Suppressor macrophage (primary cell): ENCODE measurements at places on chromosomes 16 and 17.

DNA sequence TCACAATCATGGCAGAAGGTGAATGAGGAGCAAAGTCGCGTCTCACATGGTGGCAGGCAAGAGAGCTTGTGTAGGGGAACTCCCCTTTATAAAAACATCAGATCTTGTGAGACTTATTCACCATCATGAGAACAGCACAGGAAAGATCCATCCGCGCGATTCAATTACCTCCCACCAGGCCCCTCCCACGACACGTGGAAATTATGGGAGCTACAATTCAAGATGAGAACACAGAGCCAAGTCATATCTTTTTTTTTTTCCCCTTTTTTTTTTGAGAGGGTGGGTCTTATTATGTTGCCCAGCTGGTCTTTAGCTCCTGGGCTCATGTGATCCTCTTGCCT, 60.0 kb downstream of the RPTOR start:
- peak; percentile 49 for DNase-seq

DNA sequence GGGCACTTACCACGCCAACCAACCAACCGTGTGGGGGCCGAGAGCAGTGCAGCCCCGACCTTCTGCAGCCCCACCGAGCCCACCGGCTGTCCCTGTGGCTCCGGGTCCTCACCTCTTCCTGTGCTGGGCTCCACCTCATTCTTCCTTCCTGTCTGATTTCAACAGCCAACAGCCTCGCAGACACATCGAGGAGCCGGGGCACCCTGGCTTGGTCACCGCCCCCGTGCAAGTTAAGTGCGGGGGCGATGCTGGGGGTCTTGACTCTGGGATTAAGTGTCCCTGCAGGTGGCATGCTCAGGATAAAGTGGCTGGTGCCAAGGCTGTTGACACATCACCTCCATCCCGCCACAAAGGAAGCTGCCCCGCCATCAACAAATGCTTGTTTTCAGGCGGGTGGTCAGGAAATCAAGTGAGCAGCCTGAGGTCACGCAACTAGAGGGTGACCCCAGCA, at the start of gene NLRC3:
NLRC3 (minus strand) TSS at position 102 of the 451 bp plus-strand sequence. CDS start 12,367 bp downstream, outside the sequence.
- DNase-seq, result no peak

DNA sequence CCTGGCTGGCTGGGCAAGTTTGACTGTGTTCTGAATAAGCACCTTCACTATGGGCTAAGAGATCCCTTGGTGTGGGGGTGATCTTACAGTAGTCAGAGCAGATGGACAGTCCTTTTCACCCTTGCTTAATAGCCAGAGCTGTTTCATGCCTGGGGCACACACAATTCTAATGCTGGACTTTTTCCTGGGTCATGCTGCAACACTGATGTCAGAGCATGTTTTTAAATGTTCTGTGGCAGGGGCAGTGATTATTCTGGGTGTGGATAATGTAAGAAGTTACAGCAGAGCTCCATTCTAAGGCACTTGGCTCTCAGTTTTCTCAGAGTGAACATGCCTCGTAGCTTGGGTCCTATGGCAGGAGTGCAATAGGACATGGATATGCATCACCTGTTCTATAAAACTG, 4.0 kb upstream of the CD68 start:
- DNase-seq, result peak; percentile 22

DNA sequence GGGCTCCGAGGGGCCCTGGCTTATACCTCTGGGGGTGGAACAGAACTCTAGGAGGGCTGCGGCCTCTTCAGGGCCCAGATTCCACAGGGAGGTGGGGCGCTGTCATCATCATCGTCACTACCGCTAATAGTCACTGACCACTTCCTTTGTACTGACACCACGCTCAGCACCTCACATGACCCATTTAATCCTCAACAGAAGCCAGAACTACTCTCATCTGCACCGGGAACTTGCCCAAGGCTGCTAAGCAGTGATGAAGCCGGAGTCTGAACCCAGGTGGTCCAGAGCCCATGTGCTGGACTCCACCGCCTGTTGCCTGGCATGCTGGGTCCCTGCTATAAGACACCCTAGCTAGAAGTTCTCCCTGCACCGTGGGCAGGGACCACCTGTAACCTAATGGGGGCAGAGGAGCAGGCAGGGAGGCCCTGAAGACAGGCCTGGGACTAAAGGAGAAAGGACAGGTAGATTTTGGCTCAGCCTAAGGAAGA, 12.0 kb downstream of the UNC13D start:
- peak; percentile 87 for DNase-seq

GRCh38 chr17:81517009-81517338, 4.4 kb upstream of the ACTG1 start:
- DNase-seq, result no peak

DNA sequence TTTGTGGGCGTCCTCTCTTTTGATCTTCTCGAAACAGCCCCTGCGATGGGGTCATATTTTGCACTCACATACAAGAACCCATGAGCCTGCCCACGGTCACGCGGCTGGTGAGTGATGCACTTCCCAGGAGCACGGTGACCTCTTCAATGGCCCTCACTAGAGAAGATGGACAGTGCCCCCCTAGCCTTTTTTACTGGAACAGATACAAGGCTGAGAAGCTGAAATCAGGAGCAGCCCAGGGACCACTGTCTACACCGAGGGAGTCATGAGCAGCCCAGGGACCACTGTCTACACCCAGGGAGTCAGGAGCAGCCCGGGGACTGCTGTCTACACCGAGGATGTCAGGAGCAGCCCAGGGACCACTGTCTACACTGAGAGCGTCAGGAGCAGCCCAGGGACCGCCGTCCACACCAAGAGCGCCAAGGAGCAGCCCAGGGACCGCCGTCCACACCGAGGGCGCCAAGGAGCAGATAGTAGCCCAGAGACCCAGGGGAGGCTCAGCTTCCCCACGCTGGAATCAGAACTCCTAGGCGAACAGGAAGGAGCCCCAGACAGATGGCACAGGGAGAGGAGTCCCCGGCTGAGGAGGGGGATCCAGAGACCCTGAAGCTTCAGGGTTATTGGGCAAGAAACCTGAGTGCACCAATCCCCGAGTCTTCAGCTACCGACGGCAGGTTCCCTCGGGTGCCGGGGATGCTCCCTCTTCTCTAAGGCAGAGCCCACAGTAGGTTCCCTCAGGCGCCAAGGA, 23.7 kb downstream of the ACSF3 start:
- peak; percentile 80 for DNase-seq

DNA sequence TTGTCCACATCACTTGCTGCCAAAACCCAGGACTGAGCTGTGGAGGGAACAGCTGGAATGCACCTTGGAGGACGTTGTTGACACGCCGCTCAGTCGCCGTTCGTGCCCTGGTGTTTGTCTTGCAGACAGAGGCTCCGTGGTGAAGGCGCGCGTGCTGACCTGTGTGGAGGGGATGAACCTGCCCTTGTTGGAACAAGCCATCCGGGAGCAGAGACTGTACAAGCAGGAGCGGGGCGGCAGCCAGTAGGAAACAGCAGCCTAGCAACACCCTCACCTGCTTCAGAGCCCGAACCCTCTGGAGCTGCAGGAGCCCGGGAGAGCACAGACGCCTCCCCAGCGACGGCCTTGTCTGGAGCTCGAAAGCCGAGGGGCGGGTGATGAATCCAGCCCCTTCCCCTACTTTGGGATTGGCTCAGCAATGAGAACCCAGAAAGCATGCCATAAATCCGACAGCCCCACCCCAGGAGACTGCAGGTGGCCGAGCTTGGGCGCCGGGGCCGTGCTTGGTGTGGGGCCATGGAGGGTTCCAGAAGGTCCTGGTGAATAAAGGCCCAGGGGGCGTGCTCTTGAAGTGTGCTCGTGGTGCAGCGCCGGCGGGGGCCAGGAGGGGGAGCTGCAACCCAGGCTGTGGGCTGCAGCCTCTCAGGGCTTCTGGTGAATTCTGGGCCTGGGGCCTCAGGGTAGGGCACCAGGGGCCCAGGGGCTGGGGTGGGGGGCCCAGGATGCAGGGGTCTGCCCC, 470 bp upstream of the CDK3 start:
- DNase-seq, result peak; percentile 63

DNA sequence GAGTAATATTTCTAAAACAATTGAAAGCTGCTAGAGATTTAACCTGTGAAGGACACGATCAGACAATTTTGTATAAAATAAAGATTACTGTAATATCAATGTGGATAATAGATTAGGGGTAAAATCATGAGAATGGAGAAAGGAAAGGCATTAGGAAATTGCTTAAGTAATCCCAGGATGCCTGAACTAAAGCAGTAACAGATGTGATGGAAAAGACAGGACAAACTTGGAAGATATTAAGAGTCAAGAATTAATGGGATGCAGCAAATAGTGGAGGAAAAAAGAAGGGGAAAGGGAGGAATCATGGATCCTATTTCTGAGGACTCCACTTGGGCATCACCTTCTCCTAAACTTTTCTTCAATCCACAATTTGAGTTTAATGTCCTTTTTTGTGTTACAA, 437.1 kb upstream of the PMFBP1 start:
- no peak for DNase-seq

GRCh38 chr17:57282296-57282695, 26.0 kb downstream of the MSI2 start:
- DNase-seq, result no peak

GRCh38 chr17:78857266-78857665, 16.7 kb upstream of the USP36 start:
- DNase-seq, result no peak

- peak; percentile 85 for DNase-seq
Measured at GRCh38 chr17:79612468-79613194, 1.8 kb upstream of the RBFOX3 start.

- DNase-seq, result no peak
Measured at GRCh38 chr16:26827386-26827785, 239.3 kb upstream of the C16orf82 start.

- no peak for DNase-seq
Measured at GRCh38 chr16:26491101-26491670, 575.5 kb upstream of the C16orf82 start.

GRCh38 chr16:66399031-66399430, 28.1 kb upstream of the BEAN1 start:
- no peak for DNase-seq

DNA sequence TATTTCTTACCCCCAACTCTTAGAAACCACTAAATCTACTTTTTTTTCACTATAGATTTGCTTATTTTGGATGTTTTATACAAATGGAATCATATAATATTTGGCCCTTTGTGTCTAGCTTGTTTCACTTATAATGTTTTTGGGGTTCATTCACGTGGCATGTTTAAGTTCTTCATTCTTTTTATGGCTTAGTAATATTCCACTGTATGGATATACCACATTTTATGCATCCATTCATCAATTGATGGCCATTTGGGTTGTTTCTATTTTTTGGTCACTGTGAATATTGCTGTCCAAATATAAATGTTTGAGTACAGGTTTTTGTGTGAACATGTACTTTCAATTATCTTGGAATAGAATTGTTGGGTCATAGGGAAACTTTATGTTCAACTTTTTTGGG, 9.2 kb upstream of the NOS2 start:
- no peak for DNase-seq

- peak; percentile 37 for DNase-seq
Measured at GRCh38 chr17:73998653-73999645, 204.5 kb upstream of the RPL38 start.

DNA sequence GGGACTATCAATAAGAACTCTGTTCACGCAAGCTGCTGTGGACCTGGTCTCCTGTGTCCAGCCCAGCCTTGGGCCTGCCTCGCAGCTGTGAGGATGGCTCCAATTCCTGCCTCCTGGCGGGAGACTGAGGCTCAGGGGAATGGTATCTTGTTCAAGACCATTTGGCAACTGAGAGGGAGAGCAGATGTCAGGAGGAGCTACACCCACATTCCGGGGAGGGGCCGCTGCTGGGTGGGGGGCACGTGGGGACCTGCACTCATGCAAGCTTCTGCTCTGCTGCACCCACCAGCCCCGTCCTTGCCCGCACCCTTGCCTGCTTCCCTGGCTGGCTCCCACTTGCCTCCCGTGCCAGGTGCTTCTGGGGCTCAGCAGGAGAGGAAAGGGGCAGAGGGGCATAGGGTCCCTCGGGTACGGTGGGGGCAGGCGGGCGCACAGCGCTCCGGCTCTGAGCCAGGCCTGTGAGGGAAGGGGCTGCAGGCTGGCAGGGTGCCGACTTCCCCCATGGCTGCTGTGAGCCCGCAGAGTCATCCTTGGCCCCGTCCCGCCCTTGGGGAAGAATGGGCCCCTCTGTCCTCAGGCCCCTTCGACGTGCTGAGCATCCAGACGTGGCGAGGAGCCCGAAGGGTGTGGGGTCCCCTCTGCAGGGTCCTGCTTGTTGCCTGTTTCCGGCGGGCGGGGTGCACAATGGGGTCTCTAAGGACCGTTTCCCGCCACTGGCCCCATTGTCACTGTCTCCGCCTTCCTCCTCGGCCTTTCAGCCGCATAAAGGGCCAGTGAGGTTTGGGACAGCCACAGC, 2.7 kb downstream of the METRN start:
- no peak for DNase-seq

- DNase-seq, result no peak
Measured at GRCh38 chr17:81461607-81462500, 50.7 kb downstream of the ACTG1 start.

DNA sequence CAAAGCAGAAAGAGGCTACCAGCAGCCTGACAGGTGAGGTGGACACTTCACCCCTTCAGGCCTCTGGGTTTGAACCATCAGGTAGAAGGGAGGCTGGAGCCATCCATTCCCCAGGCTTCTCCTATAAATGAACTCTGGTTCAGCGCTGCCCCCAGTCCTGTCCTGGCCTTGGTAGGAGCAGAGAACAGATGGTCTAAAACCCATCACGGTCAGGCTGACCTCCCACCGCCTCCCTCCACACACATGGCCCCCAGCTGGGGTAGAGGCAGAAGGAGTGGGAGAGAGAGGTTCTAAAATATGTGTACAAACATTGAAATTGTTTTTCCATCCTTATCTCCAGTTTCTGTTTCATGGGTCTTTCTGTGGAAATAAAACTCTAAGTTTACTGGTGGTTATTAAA, 59.7 kb upstream of the DNAJA2 start:
- DNase-seq, result no peak

GRCh38 chr16:85327731-85328675, 215.7 kb upstream of the CIBAR2 start:
- peak; percentile 54 for DNase-seq

DNA sequence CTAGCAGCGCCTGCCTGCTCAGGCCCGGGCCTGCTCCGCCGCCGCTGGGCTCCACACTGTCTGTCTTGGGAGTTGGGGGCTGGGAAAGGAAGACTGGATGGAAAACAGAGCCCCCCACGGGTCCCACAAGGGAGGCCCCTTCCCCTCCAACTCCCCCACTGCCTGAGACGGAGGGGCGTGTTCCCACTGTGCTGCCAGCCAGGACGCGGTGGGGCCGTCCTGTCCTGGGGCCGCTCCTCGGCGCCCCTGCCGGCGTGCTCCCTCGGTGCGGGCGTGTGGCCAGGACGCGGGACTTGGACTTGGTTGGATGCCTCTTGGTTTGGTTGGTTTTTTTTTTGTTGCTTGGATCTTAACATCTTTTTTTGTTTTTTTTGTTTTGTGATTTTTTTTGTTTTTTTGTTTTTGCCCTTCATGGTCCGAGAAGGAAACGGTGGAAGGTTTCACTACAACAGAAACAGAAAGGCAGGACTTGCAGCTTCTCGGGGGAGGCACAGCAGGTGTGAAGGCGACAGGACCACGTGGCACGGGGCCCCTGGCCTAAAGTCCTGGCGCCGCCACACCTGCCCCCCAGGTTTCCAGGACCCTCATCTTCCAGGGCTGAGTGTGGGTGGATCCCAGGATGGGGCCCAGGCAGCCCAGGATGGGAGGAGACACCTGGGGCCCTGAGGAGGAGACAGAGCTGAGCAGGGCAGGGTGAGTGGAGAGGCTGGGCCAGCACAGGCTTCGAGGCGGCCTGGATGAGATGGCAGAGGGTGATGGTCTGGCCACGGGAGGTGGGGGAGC, 16.0 kb downstream of the ENGASE start:
- no peak for DNase-seq
